ENCODE measurements at places on chromosomes 6 and 20. TPM values are rescaled to one million over a fixed set of nuclear protein-coding genes. Genes with fewer than 3 reads are reported as not detected.

Gene C20orf144
- total RNA-seq: not detected

- no peak for DNase-seq
Observed at GRCh38 chr20:44455126-44455525, 20.5 kb upstream of the TTPAL start.

Gene OXT
- not detected for total RNA-seq

GRCh38 chr6:135147637-135148592, 33.2 kb upstream of the MYB start:
- DNase-seq: no peak

DNA sequence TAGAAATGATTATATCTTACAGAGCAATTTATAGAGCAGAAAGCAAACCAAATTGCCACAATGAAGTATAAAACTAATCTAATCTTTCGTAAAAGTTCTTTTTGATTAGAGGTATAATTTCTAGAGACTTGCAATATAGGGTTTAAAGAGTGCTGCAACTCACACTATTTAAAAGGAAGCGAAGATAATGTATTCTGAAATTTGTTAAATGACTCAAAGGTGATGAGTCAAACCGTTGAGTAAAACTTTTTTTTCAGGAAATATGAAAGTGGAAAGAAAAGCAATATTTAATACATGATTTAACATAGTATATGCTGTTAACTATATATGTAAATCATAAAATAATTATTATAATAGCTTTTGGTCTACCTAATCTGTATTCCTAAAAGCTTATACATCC, 133.6 kb downstream of the SYNE1 start:
- DNase-seq: no peak

- no peak for DNase-seq
Observed at GRCh38 chr6:119350952-119351372, 1.4 kb upstream of the MAN1A1 start.

GRCh38 chr6:158752613-158753012, 66.6 kb downstream of the EZR start:
- DNase-seq: no peak

DNA sequence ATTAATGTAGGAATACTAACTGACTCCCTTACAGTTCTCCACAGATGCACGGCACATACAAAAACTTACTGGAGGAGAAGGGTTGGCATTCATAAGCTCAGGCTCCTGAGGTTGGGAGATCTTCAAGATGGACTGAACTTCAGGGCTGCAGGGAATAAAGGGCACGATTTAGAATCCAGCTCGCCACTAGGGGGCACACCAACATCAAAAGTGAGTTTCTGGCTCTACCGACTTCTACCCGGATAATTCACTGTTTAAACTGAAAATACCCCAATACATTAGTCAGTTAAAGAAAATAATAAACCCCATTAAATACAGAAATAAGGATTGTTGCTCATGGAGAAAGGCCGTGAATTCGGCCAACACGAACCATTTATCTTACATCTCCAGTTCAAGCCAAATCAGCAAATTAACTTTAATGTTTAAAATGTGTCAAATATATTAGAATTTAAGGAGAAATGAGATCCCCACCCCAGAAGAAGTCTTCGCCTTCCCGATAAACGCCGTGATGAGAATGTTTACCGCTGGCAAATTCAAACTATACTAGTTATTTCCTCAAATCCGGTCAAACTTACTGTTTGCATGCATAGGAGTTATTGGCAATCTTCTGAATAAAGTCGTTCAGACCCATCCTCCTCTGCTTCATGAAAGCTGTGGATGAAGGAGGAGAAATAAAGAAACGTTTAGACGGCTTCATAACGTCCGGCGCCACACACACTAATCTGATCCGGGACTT, 121.7 kb upstream of the SLC2A12 start:
- no peak for DNase-seq

Gene VNN1
- 0.19 TPM for total RNA-seq

Gene FAM184A
- total RNA-seq: 0.34 TPM

- no peak for DNase-seq
Observed at GRCh38 chr20:46088409-46089166, 1.2 kb downstream of the NCOA5 start.

DNA sequence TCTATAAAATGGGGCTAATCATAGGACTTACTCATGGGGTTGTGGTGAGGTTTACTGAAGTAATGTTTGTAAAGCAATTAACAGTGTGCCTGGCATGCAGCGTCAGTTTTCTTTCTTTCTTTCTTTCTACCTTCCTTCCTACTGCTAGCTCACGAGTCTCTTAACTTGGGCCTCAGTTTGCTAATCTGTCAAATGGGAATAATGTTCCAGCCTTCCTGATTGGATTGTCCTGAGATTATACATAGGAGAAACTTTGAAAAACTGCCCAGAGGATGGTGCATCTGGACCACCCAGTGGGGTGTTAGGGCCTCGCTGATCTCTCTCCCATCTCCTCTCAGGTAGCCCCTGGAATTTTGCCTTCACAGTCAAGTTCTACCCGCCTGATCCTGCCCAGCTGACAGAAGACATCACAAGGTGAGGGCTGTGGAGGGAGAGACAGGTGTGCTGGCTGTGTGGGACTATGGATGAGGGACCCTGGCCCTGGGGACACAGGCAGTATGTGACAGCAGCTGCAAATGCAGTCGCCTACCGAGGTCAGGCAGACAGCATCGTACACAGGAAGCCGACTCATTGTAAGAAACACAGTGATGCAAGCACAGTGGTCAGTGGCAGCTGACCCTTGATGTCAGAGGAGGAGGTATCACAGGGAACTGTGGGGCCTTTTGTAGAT, 27.5 kb downstream of the EPB41L1 start:
- no peak for DNase-seq

Gene ZBP1
- total RNA-seq: not detected

Gene CCN5
- not detected for total RNA-seq

Gene ETV7
- total RNA-seq: 2.7 TPM

Gene HBS1L
- total RNA-seq: 56.9 TPM

DNA sequence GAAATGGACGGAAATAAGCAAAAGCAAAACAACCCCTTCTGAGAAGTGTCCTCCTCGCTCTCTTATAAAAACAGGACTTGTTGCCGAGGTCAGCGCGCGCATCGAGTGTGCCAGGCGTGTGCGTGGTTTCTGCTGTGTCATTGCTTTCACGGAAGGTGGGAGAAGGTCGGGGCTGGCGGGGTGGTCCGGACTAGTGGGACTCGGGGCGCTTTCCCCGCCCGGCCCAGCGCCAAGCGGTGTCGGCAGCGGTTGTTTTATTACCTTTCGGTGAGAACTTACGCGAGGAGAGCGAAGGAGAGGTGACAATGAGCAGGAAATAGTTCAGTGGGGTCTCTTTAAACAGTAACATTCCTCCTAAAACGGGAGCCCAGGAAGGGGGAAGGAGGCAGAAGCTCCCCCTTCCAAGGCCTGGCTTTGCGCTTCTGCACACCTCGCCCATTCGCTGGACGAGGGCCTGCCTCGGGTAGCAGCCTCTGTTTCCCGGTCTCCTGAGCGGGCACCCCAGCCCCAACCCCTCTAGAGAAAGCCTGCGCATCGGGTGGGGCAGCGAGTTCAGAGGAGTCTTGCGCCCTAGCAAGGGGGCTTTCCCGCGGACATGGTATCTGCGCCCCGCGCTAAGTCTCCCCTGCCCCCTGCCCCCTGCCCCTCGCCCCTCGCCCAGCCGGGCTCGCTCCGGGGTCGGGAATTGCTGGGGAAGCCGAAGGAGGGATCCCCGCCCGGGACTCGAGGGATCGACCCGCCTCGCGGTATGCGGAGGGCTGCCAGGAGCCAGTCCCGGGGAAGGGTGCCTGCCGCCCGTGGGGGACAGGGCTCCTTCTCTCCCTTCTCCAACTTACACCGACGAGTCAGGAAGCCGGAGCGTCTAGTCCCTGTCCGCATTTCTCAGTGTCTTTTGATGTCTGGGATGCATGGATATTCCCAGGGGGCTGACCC, 1.2 kb upstream of the TBXT start:
- DNase-seq: no peak

Gene SUMO4
- 1.4 TPM for total RNA-seq

- no peak for DNase-seq
Observed at GRCh38 chr20:42906120-42906519, 283.6 kb downstream of the PTPRT start.

- no peak for DNase-seq
Observed at GRCh38 chr20:45448270-45448669, 21.3 kb upstream of the WFDC2 start.

DNA sequence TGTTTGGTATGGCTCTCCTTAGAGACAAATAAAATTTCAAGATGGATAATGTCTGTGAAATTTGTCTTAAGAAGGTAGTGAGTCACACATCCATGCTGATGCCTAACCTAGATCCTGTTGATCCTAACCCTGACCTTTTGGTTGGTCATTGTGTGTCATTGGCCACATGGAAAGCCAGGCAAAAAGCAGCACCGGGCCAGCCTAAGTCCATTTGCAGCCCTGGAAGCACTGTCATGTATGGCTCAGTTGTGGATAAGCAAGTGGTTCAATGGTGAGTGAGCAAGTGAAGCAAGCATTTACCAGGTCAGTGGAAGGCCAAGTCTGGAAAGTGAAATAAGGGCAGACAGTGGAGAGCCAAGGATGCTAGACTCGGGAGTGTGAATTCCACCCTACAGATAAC, 12.1 kb upstream of the XRN2 start:
- no peak for DNase-seq

DNA sequence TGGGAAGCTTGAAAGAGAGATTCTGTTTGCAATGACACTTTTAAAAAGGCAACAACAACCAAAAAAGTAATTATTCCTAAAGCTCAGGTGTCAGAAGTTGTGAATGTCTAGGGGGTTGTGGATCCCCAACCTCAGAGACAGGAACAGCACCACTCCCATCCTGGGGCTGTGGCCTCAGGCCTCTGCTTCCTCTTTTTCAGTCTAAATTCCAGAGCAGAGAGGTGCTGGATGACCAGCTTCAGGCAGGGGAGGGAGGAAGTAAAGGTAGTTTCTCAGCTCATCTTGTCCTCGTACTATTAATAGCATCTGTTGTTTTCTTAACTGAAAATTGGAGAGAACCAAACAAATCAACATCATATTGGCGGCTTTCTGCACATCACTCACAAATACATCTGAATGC, 8.3 kb downstream of the NT5E start:
- DNase-seq: no peak

Gene DPPA5
- not detected for total RNA-seq

GRCh38 chr20:63164484-63165355, 51.2 kb downstream of the YTHDF1 start:
- no peak for DNase-seq

GRCh38 chr6:46254946-46255345, 84.2 kb upstream of the ENPP5 start:
- DNase-seq: no peak

GRCh38 chr20:58576603-58576970, 61.4 kb upstream of the APCDD1L start:
- no peak for DNase-seq

DNA sequence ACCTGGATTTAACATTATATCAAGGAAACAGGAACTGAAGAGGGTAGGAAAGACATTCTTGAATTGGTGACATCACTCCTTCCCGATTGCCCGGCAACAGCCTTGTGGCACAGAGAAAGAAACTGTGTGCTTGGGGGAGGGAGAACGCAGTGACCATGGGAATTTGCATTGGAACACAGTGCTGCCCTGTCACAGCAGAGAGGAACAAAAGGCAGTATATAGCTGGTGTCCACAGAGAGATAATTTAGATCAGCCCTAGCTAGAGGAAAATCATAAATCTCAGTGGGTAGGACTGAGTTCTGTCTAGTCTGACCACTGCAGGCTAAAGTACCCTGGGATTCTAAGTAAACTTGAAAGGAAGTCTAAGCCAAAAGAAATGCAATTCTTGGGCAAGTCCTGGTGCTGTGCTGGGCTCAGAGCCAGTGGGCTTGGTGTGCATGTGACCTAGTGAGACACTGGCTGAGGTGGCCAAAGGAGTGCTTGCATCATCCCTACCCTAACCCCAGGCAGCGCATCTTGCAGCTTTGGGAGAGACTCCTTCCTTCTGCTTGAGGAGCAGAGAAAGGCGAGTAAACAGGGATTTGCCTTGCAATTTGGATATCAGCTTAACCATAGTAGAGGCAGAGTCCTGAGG, 697.6 kb downstream of the HACE1 start:
- no peak for DNase-seq

DNA sequence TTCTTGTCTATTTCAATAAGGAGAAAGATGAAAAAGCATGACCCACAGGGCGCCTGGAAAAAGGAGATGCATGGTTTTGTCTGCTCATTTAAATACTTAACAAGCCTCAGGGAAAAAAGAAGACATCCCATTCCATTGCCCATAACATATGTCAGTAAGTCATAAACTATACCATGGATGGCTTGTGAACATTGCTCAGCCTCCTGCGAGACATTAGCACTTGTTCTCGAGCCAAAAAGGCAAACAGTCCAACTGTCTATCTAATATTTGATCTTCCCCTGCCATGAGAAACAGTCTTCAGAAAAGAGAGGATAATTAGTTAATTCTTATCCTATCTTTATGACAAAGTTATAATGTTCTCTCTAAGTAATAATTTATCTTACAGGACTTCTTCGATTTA, 527.4 kb downstream of the HACE1 start:
- DNase-seq: no peak

Gene TOX2
- total RNA-seq: 28.4 TPM

Gene RNF8
- total RNA-seq: 21.7 TPM

DNA sequence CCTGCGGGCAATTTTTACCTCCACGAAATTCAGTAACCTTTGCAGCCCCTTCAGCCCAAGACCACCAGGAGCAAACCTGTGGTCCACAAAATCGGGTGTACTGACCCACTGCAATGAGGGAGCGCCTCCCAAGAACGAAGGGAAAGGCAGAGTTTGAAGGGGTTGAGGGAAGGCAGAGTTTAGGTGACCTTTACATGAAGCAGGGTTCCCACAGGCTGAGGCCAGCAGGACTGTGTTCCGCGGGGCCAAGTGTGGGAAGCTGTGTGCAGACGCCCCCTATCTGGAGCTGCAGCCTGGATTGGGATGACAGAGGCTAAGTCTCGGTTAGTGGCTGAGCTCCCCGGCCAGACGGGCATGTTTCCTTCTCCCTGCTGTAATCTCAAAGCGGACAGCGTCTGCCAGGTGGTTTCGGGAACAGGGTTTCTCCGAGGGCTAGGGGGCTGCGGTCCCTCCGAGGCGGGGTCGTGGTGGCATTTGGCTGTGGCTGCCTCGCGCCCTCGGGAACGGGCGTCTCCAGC, 826 bp upstream of the PYGB start:
- no peak for DNase-seq

Gene PTPRA
- total RNA-seq: 62.0 TPM

GRCh38 chr6:111129013-111129412, 41.7 kb downstream of the SLC16A10 start:
- DNase-seq: no peak

- DNase-seq: no peak
Observed at GRCh38 chr20:15767586-15767985, 805.7 kb downstream of the KIF16B start.

Gene SOX18
- total RNA-seq: 102 TPM

Measured in glomerular endothelial cell (primary cell).